A549 treated with CORT108297 at 1 μM for 4 hours (cell line): ENCODE measurements at places on chromosomes 7 and 10. TPM values are rescaled to one million over a fixed set of nuclear protein-coding genes. Genes with fewer than 3 reads are reported as not detected.

Gene SRRM3
- 6.3 to 10.0 TPM (median 8.5 TPM) in 5 replicates for total RNA-seq

Gene KCNIP2
- total RNA-seq, result 0.58 to 1.1 TPM (median 0.70 TPM) in 5 replicates

Gene ANKIB1
- total RNA-seq, result 14.7 to 21.3 TPM (median 20.6 TPM) in 5 replicates

Gene CYP3A7
- total RNA-seq, result 0.06 TPM in 1 of 5 replicates, not detected in the others

Gene KAZALD1
- 1.6 to 3.6 TPM (median 2.8 TPM) in 5 replicates for total RNA-seq

Gene ATP5F1C
- 251 to 328 TPM (median 285 TPM) in 5 replicates for total RNA-seq

Gene BTBD16
- 0.35 to 0.82 TPM (median 0.64 TPM) in 5 replicates for total RNA-seq

Gene PRPS1L1
- not detected in 5 replicates for total RNA-seq

Gene PIP
- total RNA-seq, result 0.15 to 0.38 TPM (median 0.18 TPM) in 3 of 5 replicates, not detected in the others

Gene FAM237B
- not detected in 5 replicates for total RNA-seq

Gene SLC16A9
- 0.06 to 0.09 TPM (median 0.07 TPM) in 5 replicates for total RNA-seq

Gene RSPH10B
- 0.04 to 0.12 TPM (median 0.10 TPM) in 3 of 5 replicates, not detected in the others for total RNA-seq

Gene ZNF239
- total RNA-seq, result 2.3 to 4.5 TPM (median 2.5 TPM) in 5 replicates

Gene CCDC136
- 1.7 to 3.0 TPM (median 2.4 TPM) in 5 replicates for total RNA-seq

Gene NPY4R
- total RNA-seq, result 28.7 to 50.0 TPM (median 40.4 TPM) in 5 replicates

Gene CALCR
- 0.02 TPM in 1 of 5 replicates, not detected in the others for total RNA-seq
